Calu3 (cell line): ENCODE measurements at places on chromosomes 16 and 17. TPM values are rescaled to one million over a fixed set of nuclear protein-coding genes. Genes with fewer than 3 reads are reported as not detected.

TEX14 gene
- total RNA-seq: 0.07 TPM in 2 replicates

TAT gene
- total RNA-seq: 0.10 TPM in 1 of 2 replicates, not detected in the other

TXNDC11 gene
- total RNA-seq: 51.3 and 52.1 TPM in 2 replicates

RHBDL3 gene
- 0.24 and 0.27 TPM in 2 replicates for total RNA-seq

KRTAP2-2 gene
- total RNA-seq: not detected in 2 replicates

ABCC6 gene
- total RNA-seq: 3.7 and 5.8 TPM in 2 replicates

KRTAP2-1 gene
- total RNA-seq: not detected in 2 replicates

DBNDD1 gene
- total RNA-seq: 38.5 and 39.9 TPM in 2 replicates

METTL23 gene
- total RNA-seq: 56.1 and 58.1 TPM in 2 replicates

B9D1 gene
- total RNA-seq: 14.1 and 15.6 TPM in 2 replicates

GPS2 gene
- total RNA-seq: 59.6 and 61.1 TPM in 2 replicates

- peak; percentile 51 for DNase-seq
Observed at GRCh38 chr17:66415366-66416206, 113.2 kb downstream of the PRKCA start.

DNA sequence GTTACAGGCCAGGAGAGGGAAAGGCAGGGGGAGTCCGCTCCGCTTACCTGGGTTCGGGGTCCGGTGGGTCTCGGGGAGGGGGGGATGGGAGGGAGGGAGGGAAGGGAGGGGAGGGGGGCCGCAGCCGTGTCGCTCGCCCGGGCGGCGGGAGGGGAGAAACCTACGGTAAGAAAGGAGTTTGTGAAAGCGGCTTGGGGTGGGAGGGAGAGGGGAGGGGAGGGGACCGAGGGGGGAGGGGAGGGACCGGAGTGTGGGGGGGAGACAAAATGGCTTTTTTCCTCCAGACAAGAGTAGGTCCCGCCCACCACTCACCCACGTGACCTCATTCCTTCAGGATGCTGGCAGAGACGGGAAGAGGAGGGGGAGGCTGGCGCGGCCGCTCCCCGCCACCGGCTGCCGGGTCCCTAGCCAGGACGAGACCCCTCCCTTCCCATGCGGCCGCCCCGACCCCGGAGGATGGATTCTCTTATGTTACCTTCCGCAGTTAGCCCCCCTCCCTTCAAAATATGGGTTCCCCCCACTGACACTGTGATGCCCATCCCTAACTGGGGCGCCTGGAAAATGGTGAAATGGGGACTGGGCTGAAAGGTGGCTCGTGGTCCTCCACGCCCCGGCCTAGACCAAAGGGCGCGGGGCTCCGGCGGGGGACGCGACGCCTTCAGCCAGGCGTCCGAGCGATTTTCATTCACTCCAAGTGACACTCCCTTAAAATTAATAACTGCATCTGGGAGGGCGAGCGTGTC lies at the start of gene PCGF2:
Gene PCGF2 (minus strand): TSS at position 188 of the 743 bp plus-strand sequence. CDS start 7,934 bp downstream, outside the sequence.
- DNase-seq: peak; percentile 99

GRCh38 chr17:75854881-75855309 lies 240 bp downstream of the WBP2 start:
- no peak for DNase-seq

DNA sequence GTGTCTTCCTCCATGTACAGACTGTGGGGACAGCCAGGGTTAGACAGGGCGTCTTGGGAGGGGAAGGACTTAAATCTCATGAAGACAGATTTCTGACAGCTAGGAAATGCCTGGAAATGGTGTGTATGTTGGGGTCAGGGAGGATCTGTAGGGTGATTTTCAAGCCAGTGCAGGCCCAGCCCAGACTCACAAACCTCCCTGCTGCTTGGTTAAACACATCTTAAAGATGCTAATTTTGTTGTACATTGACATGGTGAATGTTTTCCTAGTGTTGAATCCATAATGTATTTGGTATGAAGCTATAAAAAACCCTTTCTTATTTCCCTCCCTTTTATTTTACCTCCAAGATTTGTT lies 238.3 kb downstream of the CCDC182 start:
- DNase-seq: no peak

DNA sequence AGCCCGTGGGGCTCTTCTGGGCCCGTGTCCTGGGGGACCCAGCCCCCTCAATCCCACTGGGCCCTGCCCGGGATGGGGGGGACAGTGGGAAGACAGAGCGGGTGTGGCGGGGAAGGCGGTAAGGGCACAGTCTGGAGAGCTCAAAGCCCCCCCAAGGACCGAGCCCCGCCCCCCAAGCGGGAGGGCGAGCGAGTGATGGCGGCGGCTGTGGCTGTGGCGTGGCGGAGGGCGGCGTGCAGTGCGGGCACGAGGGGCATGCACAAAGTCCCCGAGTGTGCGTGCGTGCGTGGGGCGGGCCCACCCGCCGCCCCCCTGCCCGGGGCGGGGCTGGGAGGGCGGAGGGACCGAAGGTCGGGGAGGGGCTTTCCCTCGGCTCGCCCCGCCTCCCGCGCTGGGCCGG lies 3.6 kb upstream of the WDR24 start:
- DNase-seq: no peak

- DNase-seq: peak; percentile 4
Observed at GRCh38 chr17:33328129-33328528, 35.0 kb upstream of the ASIC2 start.

GRCh38 chr16:79089735-79090284 lies 510.7 kb downstream of the MAF start:
- DNase-seq: no peak

- DNase-seq: no peak
Observed at GRCh38 chr17:43631429-43631828, 30.3 kb downstream of the MEOX1 start.

GRCh38 chr17:48546924-48547807 lies 2.3 kb upstream of the HOXB2 start:
- DNase-seq: no peak

- DNase-seq: no peak
Observed at GRCh38 chr17:79543531-79543930, 67.3 kb downstream of the RBFOX3 start.

- DNase-seq: no peak
Observed at GRCh38 chr16:47940466-47940865, 215.3 kb downstream of the ABCC12 start.

GRCh38 chr17:10631048-10631700 lies 25.9 kb downstream of the MYH3 start:
- DNase-seq: peak; percentile 47

- no peak for DNase-seq
Observed at GRCh38 chr16:9331503-9331902, 240.1 kb downstream of the HAPSTR1 start.

DNA sequence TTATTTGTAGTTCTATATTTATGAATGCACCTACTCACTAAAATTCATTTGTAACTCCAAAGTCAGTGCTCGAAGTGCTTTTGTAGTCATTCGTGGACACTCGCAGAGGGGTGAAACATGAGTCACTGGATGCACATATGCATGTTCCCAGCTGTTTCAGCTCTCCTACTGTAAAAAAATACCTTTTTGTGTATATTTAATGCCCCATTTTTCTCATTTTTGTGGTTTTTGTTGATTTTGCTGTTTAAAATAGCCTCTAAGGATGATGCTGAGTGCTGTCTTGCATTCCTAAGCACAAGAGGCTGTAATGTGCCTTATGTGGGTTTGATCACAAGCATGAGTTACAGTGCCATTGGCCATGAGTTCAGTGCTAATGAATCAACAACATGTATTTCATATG lies 30.6 kb downstream of the CENPV start:
- no peak for DNase-seq

GRCh38 chr16:75109732-75110243 lies 6.8 kb downstream of the LDHD start:
- peak; percentile 50 for DNase-seq

GRCh38 chr16:27720731-27721530 lies 171.0 kb downstream of the KATNIP start:
- no peak for DNase-seq

- DNase-seq: peak; percentile 79
Observed at GRCh38 chr16:86517652-86518258, 7.4 kb downstream of the FOXF1 start.

DNA sequence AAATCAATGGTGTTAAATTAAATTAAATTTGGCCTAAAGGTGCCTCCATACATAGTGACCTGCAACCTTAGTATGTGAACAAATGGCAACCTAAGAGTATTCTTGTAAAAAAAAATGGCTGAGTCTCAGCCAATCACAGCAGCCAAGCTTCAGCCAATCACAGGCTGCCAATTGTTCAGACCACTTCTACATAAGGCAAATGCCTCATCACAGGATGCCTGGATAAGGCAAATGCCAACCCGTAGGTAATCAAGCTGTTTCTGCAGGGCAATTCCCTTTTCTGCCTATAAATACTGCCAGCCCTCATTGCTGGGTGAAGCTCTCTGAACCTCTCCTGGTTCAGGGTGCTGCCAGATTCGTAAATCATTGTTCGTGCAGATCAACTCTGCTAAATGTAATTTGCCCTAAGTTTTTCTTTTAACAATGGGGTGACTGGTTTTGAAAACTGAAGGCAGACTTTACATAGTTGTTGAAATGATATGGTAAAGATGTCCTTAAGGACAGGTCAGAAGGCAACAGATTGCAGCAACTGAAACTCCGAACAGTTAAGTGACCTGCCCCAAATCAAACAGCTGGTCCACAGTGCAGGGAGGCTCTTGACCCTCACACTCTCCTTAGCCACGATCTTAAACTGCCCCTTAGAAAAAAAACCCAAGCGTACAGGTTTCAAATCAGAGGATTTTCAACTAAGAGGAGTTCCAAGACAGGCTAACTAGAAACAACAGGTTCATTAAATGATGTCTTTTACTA lies 50.3 kb downstream of the N4BP1 start:
- no peak for DNase-seq

GRCh38 chr17:1183171-1183873 lies 3.5 kb upstream of the ABR start:
- DNase-seq: no peak

DNA sequence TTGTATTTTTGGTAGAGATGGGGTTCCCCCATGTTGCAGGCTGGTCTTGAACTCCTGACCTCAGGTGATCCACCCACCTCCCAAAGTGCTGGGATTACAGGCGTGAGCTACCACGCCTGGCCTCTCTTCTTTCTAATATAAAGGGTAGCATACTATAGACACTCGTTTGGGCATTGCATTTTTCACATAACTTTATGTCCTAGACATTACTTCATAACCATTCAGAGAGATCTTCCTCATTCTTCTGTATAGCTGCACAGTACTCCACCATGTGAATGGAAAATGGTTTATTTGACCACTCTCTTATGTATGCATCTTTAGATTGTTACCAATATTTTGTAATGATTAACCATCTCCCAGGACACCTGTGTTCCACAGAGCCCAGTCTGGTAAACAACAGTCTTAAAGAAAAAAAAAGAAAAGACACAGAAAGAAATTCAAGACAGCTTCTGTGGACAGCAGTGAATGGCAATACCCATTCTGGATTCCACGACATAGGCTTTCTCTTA lies 42.1 kb downstream of the TK2 start:
- no peak for DNase-seq

DNA sequence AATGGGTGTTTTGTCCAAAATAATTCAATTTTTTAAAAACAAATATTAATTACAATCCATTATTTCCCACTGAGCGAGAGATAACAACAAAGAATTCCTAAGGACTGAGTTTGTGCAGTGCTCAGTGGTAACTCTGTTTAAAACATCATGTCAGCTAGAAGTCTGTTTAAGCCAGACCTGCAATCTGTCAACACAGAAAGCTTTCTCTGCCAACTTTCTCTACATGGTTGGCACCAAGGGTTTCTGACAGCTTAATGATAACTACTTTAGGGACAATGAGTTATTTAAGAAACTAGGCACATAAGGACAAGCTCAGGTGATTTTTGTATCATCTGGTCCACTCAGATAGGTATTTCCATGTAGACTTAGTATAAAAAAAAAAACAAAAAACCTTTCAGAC lies 81.8 kb downstream of the WDR59 start:
- DNase-seq: no peak

DNA sequence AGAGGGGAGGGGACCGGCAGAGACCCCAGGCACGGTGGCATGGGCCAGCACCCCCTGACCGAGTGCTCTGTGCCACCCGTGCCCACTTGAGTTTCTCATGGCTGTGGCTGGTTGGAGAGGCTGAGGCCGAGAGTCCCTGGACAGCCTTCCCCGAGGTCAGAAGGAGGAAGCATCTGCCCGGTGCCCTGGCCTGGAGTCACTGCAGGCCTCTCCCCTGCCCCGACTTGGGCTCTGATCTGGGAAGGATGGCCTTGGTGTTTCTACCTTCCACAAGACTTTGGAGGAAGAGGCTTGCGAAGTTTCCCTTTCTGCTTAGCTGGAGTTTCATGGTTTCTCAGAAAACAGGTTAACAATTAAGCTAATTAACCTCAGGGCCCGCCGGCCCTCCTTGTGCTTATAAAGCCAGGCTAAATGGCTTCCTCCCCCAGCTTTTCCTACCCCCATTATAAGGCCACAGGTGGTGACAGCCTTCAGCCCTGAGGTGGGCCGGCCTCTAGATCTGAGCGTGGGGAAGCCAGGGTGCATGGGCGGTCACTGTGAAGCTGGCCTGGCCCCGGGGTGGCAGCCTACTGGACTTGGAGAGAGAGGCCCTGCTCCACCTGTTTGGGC lies 17.3 kb downstream of the LLGL2 start:
- no peak for DNase-seq

GRCh38 chr17:60168654-60169053 lies 18.9 kb downstream of the CA4 start:
- no peak for DNase-seq

DNA sequence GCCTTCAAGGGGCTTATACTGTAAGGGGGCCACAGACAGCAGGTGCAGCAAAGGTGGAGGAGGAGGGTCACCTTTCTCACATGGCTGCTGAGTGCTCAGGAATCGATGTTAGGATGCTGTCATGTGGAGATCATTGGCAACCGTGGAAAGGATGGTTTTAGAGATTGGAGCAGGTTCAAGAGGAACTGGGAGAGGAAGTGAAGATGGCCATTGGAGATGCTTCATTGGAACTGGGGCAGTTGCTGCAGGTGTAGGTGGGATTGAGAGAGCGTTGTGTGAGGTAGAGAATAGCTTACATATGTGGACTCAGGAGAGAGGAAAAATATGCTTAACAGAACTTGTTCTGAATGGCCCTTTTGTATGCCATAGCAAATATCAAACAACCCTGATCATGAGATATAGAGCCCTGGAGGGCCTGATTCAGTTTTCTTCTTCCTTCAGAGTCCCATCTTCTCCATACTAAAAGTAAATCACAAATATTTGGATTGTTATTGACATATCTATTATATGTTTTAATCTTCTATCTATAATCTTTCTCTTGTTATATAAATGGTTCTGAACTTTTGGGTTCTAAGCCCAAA lies 40.8 kb downstream of the LDHD start:
- no peak for DNase-seq

- DNase-seq: peak; percentile 58
Observed at GRCh38 chr17:49565948-49566491, 9.7 kb upstream of the NXPH3 start.

DNA sequence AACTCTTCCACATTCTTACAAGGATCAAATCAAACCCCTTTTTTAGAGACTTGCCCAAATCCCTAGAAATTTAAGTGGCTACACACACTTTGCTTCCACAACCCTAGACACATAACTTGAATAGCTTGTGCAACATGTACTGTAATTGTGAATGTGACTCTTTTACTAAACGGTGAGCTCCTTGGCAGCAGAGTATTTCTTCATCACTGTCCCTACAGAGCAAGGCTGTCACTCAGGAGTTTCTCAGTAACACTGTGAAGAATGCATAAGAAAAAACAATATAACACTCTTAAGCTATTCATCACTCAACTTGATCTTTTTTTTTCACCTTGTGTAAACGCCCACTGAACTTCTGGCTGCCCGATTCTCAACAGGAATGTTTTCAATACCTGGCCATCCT lies 53.8 kb upstream of the ADAMTS18 start:
- DNase-seq: no peak
